HS-27A (cell line): ENCODE measurements at places on chromosomes 3 and 15.

- peak; percentile 12 for DNase-seq
These were observed 44.8 kb upstream of the HES1 start for GRCh38 chr3:194091141-194091540.

- no peak for DNase-seq
These were observed 118.3 kb downstream of the RFTN1 start for GRCh38 chr3:16395212-16395611.

DNA sequence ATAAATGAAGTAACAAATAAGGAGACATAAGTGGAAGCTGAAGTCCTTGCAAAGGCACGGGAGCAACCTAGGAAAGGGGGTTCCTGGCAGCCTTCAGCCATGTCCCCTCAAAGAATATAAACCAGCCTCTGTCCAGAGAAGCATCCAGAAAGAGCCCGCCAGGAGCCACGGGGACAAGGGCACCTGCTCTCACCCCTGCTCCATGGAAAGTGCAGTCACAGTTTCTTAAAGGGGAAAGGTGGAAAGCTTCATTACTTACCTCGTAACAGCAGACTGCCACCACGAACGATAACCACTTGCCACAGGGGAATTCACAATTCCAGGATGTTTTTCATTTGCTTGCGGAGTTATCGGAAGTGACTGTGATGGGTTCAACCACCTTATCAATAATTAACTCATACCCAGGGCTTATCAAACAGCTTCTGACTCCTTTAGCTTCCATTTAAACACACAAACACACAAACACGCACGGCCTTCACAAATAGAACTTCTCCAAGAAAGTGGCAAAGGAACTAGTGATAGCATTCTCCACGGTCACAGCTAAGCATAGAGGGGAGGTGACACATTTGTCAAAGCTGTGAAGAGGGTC is 134.2 kb upstream of the IGF1R start:
- no peak for DNase-seq

DNA sequence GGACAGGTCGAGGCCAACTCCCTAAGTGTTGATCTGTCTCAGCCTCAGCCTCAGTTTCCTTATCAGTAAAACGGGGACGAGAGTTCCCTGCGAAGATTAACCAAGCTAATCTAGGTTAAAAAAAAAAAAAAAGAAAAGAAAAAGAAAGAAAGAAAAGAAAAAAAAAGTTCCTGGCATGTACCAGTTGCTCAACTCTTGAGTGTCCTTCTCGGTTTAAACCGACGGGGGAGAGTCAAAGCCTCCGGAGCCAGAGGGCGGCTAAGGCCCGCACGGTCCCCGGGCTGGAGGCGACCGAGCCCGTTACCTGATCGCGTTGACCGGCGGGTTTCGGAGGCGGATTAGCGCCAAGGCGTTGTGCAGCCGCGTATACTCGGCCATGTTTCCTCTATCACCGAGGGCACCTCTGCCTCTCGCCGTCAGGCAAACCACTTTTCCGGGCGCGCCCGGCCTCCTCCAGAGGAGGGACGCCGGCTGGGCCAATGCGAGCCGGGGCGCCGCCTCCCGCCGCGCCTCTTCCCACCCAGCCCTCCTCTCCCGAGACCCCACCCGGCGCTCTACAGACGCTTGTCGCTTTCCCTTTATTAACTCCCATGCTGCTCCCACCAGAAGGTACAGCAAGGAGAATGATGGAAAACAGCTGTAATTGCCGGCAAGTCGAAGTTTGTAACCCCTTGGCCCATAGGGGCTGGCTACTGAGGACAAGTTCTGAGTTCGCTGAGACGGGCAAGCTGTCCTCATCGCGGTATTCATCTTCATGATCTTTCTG is at the start of gene EHHADH:
Gene EHHADH, minus strand, starts transcription at position 405 of the 766 bp plus-strand sequence. Its CDS starts 27 bp downstream, at position 378.
- no peak for DNase-seq

DNA sequence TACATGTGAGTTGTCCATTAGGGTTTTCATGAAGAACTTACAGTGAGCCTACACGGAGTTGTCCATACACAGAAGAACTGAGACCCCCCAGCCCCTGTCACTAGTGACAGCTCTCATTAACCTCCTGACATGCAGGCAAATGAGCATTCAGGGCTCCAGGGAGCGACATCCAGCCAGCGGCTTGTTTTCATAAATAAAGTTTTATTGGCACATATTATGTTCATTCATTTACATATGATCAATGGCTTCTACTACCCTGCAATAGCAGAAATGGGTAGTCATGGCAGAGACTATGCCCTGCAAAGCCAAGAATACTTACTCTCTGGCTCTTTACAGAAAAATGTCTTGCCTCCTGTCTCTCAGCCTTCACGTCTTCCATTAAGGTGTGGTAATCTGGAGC is 553.5 kb downstream of the EDEM1 start:
- no peak for DNase-seq

GRCh38 chr3:27630885-27631284 is 91.2 kb downstream of the EOMES start:
- DNase-seq, result no peak

DNA sequence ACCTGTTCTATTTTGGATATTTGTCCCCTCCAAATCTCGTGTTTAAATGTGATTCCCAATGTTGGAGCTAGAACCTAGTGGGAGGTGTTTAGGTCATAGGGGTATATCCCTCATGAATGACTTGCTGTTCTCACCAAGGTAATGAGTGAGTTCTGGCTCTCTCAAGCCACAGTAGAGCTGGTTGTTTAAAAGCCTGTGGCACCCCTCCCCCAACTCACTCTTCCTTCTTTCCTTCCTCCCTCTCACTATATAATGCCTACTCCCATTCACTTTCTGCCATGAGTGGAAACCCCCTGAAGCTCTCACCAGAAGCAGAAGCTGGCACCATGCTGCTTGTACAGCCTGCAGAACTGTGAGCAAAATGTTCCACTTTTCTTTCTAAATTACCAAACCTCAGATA is 341.1 kb downstream of the SI start:
- DNase-seq, result no peak

DNA sequence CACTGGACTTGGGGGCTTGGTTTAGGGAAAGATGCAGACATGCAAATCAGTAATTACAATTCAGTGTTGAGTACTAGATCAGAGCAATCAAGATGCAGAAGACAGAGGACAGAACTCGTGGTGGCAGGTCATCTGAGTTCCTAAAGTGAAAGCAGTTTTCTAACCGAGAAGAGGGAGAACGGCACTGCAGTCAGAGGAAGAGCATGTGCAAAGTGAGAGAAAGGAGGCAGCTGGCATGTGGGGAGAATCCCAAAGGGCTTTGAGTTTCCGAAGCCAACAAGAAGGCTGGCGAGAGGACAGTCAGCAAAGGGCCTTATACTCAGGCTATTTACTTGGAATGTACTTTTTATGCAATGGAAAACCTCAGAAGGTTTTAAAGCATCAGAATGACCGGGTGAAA is 87.0 kb downstream of the ANP32A start:
- no peak for DNase-seq

- DNase-seq, result no peak
These were observed 28.6 kb upstream of the KBTBD12 start for GRCh38 chr3:127886231-127886955.
